ENCODE measurements at places on chromosomes 1 and 21.

DNA sequence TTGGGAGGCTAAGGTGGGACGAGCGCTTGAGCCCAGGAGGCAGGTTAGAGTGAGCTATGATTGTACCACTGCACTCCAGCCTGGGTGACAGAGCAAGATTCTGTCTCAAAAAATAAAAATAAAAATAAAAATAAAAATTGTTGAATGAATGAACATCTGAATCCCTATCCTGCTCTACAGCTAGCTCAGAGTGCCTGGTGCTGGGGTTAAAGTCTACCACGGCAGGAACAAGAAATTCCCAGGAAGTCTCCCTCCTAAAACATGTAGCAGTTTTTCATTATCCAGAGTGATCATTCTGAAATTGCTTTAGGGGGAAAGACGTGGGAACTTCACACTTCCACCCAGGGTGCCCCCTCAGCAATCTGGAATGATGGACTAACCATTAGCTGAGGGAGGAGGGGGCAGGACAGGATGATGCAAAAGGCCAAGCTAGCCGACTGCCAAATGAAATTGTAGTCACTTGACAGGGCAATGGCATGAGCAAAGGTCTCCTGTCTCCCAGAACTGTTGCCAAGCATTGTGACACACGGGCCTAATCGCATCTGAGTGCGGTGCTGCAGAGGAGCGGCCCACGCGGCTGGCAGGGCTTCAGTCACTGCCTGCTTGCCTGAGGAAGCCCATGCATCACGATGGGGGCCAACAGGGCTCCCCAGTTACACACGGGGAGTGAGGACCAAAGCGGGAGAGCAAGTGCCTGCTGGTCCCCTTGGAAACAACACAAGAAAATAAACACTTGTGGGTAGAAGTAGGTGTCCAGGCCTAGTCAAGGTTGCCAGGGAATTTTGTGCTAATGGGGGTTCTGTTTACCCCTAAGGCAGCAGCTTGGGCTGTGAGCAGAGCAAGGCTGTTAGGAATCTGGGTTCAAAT, 85.7 kb downstream of the NENF start:
- DNase-seq, result peak; percentile 44

DNA sequence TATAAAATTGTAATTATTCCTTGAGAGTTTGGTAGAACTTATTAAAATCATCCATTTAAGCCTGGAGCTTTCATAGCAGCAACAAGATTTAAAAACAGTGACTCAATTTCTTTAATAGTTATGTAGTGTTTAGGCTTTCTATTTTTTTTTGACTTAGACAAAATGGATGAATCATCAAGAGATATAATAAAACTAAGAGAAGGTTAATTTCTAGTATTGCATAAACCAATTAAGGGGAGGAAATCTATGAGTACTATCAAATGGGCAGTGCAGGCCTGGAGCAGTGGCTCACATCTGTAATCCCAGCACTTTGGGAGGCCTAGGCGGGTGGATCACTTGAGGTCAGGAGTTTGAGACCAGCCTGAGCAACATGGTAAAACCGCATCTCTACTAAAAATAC, 416.3 kb upstream of the USP24 start:
- DNase-seq, result no peak

DNA sequence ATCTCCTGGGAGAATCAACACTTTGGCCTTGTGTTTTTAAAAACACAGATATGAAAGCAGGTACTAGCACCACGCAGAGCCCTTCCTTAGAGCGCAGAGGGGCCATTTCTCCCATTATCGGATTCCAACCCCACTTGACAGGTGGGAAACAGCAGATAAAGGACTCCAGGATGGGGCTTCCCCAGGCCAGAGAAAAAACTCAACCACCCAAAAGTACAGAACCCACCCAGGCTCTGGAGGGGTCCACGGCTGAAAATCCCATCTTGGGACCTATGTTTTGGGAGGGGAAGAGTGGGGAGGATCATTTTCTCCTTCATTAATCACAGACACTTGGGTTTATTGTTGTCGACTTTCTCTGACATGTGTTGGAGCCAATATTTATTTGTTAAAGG, 27.1 kb upstream of the COL18A1 start:
- DNase-seq, result no peak

DNA sequence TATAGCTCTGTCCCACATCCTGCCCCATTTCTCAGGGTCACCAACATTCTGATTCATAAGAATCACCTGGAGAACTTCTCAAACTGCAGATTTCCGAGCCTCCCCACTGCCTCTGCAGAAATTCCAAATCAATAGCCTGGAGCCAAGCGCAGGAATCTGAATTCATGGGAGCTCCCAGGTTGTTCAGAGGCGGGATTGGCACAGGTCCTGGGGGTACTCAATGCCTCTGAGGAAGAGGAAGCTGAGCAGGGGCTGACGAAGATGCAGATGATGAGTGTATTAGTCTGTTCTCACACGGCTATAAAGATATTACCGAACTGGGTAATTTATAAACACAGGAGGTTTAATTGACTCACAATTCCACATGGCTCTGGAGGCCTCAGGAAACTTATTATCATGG, 455.5 kb downstream of the MATN1 start:
- DNase-seq, result no peak

- DNase-seq, result no peak
These were observed 59.6 kb downstream of the CC2D1B start for GRCh38 chr1:52306227-52307006.

DNA sequence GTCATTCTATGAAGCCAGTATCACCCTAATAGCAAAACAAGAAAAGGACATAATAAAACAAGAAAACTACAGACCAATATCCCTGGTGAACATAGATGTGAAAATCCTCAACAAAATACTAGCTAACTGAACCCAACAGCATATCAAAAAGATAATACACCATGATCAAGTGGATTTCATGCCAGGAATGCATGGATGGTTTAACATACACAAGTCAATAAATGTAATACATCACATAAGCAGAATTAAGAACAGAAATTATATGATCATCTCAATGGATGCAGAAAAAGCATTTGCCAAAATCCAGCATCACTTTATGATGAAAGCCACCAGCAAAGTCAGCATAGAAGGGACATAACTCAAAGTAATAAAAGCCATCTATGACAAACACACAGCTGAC, 6.5 kb upstream of the PM20D1 start:
- DNase-seq, result no peak

DNA sequence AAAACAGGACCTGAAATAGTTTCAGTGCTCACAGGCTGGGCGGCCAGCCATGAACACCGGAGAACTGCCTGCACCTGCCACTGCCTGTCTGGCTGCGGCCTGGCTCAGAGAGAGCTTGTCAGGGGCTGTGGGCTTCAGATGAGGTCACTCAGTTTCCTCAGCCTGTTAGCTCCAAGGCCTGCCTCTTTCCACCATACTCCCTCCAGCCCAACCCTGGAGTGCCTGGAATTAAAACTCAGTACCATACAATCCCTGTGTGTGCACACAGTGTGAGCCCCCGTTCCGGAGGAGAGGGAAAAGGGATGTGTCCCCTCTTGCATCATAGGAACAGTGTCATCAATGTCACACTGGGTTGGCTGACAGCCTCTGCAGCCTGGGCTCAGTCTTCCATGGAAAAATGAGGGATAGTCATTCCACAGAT, 16.2 kb downstream of the CACNA1S start:
- DNase-seq, result peak; percentile 9

DNA sequence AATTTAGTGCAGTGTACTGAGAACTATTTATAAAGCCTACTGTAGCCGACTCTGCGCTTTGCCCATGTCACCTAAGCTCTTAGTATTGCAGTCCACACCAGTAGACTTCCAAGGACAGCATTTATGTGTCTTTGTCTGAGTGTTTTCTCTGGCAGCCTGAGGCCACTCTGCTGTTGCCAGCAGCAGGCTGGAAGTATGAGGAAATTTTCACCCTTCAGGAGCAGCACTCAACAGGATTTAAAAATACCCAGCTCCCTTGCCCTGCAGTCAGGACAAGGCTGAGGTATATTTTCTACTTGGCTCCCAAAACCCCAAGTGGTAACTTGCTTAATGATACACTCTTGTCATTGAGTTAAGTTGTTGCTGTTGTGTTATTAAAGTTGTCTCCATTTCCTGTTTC, 230.1 kb downstream of the SRGAP2C start:
- DNase-seq, result peak; percentile 16

- DNase-seq, result peak; percentile 75
These were observed 65.5 kb upstream of the BACH1 start for GRCh38 chr21:29233256-29233546.

GRCh38 chr1:151539321-151540020, 638 bp upstream of the TUFT1 start:
- peak; percentile 60 for DNase-seq

DNA sequence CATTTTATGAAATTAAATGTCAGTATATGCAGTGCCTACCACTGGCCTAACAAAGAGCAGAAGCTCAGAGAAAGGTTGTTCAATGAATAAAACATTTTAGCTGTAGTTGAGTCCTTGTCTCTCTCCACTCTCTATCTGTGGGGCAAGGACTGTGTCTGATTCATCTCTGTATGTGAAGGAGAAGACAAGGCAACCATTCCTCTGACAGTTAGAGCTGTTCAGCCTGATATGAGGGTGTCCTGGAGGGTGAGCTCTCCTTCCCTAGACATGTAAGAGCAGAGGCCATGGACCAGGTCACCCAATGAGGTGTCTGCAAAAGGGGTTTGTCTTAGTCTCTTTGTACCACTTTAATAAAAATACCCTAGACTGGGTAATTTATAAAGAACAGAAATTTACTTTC, 4.5 kb upstream of the PDZK1IP1 start:
- DNase-seq, result no peak

- no peak for DNase-seq
These were observed 144.5 kb upstream of the TMEM51 start for GRCh38 chr1:15008783-15009729.

GRCh38 chr1:29682171-29682918, 446.0 kb downstream of the PTPRU start:
- DNase-seq, result no peak

GRCh38 chr21:39071623-39072214, 111.5 kb downstream of the PSMG1 start:
- no peak for DNase-seq

GRCh38 chr1:21270086-21270689, 20.1 kb downstream of the ECE1 start:
- DNase-seq, result peak; percentile 78

DNA sequence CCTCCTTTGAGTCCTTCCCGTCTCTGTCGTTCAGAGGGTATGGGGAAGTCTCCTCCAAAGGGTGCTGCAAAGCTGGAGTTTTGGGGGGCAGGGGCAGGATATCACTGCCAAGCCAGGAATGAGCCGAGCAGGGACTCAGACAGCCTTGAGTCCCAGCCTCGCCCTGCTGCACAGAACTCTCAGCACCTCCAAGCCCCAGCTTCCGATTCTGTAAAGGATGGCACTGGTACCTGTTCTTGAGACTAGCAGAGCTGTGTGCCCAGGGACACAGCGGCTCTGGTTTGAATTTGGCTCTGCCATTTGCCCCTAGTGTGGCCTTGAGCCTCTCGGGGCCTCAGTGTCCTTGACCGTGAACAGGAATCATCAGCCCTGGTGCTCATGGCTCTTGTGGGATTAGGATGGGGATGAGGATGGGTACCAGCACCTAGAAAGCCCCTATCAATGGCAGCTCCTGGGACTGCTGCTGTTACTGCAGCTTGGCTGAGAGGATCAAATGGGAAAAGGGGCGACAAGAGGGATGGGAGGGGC, 1.5 kb upstream of the FBLIM1 start:
- no peak for DNase-seq

- no peak for DNase-seq
These were observed 1.7 kb downstream of the TSPEAR start for GRCh38 chr21:44709426-44710293.

DNA sequence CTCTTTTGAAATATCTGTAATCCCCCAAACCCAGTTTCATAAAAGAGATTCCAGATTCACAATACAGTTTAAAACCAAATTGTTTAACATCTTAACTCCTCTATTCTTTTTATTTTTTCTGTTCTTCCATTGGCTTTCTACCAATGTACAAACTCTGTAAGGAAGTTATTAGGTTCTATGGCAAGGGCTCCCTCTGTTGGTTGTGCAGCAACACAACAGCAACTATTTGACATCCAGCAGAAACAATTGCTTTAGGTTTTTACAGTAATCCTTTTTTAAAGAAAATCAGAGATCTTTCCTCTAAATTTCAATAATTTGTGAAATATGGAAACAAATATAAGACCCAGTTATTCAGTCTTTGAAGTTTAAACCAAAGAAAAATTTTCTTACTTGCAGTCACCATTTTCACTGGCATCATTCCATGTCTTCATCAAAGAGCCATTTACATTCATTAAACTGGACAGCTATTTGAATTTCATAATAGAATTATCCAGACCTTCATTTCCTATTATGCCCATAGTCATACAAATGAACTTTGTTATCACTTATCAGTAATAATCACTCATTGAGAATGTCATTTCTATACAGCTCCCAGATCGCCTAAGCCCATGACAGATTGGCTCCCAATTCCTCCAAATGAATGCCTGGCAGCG, 46.5 kb upstream of the RNF11 start:
- peak; percentile 75 for DNase-seq

DNA sequence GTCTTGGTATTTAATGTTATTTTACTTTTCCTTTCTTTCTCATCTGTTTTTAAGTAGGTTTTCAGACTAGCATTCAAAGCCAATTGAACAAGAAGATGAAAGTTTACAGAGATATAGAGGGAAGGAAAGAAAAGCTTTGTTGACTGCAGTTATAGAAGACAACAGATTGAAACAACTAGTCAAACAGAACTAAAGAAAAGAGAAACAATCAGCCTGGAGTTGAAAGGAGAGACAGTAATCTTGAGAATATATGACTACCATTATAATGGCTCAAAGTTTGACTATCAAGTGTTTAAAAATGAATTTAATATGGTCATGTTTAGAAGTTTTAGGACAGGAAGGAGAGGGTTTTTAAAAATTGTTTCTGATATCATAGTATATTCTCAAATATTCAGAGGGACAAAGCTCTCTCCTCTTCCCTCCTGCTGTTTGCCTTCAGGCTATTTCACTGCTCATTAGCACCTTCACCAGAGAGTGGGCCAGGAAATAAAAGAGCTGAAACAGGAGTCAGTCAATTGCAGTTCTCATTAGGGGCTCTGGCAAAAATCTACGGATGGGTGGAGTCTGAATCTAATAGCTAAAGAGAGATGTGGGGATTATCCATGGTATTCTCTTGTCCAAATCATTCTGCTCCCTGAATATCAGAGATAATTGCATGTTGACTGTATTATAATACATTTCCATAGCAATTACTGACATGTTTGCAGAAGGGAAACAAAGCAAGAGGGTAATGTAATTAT, 577.8 kb downstream of the BRINP3 start:
- DNase-seq, result no peak
